Stimulated activated CD8-positive, alpha-beta memory T cell treated with anti-CD3 and anti-CD28 coated beads, Interleukin-15, amount 100 ng/mL, for 1 hour (primary cell): ENCODE measurements at places on chromosomes 3 and 15.

DNA sequence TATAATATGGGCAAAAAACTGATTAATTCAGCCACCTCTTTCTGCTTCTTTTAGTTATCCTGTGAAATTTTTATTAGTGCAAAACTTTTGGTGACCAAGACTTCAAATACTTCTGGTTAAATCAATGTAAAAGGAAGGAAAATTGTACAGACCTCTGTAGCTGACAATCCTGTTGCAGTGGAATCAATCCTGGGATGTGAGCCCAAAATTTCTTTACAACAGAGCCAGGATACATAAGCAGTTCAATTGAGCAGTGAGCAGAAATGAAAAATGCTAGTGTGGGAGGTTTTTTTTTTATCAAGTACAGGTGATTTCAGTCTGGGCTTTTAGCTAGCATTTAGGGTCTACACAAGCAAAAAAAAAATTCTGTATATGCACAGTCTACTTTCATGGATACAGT, 398.0 kb downstream of the OTOL1 start:
- DNase-seq = no peak

DNA sequence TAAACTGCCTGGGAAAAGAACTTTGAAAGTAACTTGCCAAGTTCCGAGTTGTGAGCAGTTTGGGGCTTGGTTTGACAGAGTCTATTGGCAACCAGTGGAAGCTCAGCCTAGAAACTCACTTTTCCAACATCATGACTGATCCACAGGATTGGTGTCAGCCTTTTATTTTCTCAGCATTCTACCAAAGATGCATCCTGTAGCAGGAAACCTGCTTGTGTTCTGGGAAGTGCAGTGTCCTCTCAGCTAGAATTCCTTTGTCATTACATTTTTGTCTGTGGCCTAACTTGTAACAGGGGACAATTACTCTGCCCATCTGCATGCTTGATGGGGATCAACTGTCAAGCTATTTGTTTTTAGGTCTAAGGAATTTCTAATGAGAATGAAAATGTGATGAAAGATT, 116.7 kb upstream of the LMOD3 start:
- no peak for DNase-seq

DNA sequence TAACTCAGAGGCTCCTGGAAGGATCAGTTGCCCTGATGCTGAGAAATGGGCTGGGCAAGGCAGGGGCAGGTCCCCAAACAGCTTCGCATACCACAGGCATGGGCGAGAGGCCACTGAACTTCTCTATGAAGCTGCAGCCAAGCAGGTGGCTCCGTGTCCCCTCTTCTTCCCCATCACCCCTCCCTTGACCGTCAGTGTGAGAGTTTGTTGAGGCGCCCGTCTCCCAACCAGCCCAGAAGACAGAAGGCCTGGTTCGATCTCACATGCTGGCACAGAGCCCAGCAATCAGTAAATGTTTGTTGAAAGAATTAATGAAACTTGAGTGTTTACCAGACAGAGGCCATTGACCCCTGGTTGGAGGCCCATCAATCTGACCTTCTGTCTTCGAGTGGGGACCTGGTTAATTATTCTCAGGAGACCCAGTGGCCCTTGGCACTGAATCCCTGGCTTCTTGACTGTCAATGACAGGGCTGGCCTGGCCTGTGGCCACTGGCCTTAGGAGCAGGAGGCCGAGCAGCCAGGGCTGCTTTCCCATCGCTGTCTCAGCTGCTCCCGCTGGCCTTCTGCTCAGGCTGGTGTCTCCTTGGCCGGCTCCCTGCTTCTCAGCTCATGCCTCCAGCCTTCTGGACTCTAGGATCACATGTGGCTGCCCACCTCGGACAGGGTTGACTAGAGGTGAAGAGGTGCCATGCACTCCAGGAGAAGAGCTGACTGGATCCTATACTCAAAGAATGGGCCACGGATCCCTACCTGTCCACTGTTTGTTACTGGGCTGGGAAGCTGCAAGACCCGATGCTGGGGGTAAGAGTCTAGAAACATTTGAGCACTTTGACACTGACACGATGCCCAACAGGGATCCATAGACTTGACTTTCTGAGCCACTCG, 113.4 kb downstream of the ASB7 start:
- no peak for DNase-seq

DNA sequence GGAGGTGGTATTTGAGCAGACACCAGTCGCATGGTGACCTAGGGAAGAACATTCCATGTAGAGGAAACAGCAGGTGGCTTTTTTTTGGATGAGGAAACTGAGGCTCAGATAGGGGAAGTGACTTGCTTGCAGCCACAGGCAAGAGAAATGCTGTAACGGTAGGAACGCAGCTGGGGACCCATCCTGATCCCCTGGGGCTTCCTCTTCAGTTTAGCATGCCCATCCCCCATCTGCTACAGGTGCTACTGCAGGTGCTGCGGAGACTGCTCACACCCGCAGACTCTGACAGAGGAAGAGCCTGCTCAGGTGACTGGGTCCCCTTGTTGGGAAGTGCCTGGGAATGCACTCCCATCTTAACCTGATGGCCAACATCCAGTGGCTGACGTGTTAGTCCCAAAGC, 55.4 kb upstream of the SEC13 start:
- no peak for DNase-seq

GRCh38 chr3:25427942-25428788, at the start of gene RARB:
TSS of gene RARB (plus strand) at chr3:25428263. CDS start at chr3:25428732, 469 bp downstream.
- DNase-seq = no peak

DNA sequence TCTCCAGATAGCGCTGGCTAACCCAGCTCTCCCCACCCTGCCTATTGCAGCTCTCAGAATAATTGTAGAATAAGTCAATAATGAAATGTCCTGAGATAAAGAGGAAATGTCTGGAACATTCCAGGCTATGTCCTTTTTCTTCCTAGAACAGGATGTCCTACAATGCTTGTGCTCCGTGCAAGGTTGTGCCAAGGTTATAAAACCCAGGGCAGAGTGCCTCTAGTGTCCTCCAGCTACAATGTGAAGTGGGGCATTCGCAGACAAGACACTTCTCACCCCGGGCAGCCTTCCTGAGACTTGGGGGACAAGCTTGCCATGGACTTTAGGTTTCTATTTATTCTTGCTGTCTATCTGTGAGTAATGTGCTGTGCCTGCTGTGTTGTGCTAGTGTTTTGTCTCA, 900.6 kb downstream of the TUSC7 start:
- DNase-seq = no peak

DNA sequence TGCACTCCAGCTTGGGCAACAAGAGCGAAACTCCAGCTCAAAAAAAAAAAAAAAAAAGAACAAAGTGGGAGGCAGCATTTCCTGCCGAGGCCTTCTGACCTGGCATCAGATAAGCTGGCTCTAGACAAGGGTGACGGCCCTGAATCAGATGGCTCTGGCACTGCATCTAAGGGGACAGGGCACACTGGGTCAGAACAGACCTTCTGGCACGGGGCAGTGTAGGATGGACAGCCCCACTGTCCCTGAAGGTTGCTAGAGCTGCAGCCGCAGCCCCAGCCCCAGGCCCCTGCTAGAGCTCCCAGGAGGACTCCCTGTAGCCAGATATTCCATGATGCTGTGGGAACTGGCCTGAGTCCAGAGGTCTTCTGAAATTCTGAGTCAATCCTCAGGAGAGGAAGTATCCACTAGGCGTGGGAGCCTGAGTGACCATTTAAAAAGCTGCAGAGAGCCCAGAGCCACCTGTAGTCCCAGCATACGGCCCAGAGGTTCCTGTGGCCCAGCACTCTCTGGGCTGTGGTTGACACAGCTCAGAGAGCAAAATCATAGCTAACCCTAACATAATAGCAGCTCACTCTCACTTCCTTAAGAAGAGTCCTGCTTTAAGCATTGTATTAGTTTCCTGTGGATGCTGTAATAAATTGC, 69.2 kb upstream of the MFGE8 start:
- no peak for DNase-seq

- DNase-seq = no peak
Measured at GRCh38 chr15:91855684-91856489, 2.4 kb downstream of the SLCO3A1 start.

DNA sequence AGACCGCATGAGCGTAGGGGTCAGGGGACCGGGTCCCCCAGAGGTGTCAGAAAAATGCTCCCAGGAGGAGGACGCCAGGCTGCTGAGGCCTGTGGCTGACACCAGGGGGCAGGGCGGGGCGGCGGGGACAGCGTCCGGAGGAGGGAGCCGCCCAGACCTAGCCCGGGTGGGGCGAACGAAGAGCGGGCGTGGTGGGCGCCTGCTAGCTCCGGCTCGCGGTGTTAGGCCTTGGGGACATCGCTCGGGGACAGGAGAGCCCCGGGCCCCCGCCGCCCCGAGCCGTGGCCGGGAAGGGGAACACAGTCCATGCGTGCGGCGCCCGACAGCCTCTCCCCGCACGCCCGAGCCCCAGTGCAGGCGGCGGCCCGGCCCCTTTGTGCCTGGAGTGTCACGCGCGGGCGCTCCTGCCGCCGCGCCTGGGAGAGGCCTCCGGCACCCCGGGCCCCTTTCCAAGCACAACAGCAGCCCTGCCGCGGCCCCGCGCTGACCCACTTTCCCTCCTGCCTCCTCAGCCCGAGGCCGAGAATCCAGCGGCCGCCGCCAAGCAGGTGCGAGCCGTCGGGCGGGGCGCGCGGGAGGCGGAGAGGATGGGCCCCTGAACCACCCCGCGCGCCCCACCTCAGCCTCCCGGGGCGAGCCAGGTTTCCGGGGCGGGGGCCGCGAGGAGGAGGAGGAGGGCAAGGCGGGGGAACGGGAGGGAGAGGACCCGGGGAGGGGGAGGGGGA, 111.0 kb upstream of the KLF13 start:
- DNase-seq = peak; percentile 71

GRCh38 chr3:129528589-129529100, at the start of gene RHO:
TSS of gene RHO (plus strand) at chr3:129528639. CDS start at chr3:129528734, 95 bp downstream.
- DNase-seq = no peak

- DNase-seq = no peak
Measured at GRCh38 chr15:98150536-98150935, 190.0 kb downstream of the ARRDC4 start.

- DNase-seq = no peak
Measured at GRCh38 chr3:152359385-152360248, 90.9 kb downstream of the MBNL1 start.

DNA sequence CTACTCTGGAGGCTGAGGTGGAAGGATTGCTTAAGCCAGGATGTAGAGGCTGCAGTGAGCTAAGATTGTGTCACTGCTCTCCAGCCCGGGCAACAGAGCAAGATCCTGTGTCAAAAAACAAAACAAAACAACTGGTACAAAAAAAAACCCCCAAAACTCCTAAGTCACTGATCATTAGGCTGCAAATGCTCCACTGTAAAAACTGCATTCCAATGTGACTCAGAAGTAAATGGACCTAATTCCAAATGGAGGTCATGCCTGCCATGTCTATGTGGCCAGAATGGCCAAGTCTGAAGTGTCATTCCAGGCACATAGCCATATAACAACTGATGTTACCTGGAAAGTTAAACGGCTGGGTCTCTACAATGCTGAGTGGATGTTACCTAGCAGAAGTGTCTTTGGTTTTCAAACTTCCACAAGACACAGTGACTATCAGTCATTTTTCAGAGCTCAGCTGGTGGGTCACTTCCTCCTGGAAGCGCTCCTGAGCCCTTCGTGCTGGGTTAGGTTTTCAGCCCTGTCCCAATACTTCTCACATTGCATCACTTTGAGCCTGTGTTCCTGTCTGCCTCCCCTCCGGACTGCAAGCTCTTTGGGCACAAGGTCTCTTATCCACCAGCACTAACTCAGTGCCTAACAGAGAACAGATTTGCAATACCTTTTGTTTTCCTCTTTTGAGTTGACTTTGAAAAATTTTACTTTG, 10.6 kb downstream of the FSTL1 start:
- no peak for DNase-seq

GRCh38 chr3:188400494-188401243, 246.7 kb downstream of the LPP start:
- no peak for DNase-seq

GRCh38 chr3:155426524-155427230, 133.2 kb upstream of the STRIT1 start:
- no peak for DNase-seq

DNA sequence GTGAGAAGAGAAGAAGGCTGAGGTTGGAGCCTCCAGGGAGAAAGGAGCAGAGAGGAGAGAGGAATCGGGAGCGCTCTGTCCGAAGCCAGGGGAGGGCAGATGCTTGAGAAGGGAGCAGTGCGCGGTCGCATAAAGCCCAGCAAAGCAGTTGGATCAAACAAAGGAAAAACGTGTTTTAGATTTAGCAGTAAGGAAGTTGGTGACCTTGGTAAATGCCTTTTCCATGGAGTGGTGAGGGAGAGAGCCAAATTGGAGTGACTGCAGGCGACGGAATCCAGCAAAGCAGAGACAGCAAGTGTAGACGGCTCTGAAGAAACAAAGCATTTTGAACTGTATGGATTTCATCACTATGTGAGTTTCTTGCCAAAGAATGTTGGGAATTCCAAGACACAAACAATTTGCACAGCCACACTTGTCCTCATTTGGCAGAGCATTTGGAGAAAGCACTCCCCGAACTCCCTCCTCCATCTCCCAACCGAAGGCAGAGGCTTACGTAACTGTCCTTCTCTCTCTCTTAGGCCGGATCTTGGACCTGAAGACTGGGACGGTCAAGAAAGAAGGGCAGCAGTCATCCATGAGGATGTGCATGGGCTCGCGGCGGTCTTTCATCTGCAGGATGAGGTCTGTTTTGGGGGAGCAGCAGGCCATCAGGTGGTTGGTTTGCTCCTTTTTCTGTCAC, 103.6 kb downstream of the ARNT2 start:
- no peak for DNase-seq

- DNase-seq = no peak
Measured at GRCh38 chr15:76286271-76286879, 24.9 kb downstream of the ETFA start.

DNA sequence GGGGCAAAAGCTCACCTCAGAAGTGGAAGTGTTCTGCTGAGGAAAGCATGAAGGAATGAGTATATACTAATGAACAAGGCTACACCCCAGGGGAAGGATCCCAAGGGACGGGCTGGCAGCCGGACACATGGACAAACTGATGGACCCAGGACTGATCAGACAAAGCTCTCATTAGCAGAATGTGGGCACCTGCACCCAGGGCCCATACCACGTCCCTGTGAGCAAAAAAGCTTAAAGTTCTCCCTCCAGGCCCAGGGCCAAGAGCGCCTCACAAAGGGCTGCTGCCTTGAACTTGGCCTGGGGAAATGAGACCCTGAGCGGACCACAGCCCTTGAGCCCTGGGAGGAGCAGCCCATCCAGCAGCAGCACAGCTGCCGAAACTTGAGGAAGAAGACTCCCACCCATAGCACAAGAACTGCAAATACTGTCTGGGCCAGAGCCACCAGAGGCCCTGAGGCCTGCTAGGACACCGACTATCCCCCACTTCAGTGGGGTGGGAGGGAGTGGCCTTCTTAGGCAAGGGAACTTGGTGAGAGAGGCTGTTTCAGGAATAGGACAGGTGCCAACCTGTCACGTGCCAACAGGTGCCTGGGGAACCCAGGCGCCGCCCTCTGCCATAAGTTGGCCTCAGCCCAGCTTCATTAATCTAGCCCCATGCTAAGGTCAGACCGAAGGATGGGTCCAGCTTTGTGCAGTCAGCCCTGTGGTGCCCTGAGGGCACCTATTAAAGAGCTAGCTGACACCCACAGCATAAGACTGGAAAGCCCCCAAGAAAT, 2.3 kb upstream of the GMPPB start:
- DNase-seq = no peak

DNA sequence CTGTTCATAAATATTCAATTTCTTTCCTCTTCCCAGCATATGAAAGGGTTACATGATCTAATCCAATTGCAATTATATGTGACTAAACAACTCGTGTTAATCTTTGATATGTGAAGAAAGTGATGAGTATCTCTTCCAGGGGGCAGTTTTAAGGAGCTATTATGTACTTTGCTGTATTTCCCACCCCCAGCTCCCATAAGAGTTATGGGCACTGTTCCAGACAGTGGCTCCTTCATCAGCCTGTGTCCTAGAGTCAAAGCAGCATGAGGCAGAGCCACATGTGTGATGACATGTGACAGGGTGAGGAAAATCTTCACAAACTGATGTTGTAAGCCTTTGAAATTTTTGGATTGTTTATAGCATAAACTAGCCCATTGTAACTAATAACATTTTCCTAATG, 315.4 kb downstream of the DIPK2A start:
- DNase-seq = no peak
